ENCODE measurements at places on chromosomes 1 and 21.

- no peak for DNase-seq
Observed at GRCh38 chr1:64906447-64906846, 59.9 kb downstream of the JAK1 start.

GRCh38 chr1:176938375-176938774, 226.1 kb downstream of the ASTN1 start:
- no peak for DNase-seq

DNA sequence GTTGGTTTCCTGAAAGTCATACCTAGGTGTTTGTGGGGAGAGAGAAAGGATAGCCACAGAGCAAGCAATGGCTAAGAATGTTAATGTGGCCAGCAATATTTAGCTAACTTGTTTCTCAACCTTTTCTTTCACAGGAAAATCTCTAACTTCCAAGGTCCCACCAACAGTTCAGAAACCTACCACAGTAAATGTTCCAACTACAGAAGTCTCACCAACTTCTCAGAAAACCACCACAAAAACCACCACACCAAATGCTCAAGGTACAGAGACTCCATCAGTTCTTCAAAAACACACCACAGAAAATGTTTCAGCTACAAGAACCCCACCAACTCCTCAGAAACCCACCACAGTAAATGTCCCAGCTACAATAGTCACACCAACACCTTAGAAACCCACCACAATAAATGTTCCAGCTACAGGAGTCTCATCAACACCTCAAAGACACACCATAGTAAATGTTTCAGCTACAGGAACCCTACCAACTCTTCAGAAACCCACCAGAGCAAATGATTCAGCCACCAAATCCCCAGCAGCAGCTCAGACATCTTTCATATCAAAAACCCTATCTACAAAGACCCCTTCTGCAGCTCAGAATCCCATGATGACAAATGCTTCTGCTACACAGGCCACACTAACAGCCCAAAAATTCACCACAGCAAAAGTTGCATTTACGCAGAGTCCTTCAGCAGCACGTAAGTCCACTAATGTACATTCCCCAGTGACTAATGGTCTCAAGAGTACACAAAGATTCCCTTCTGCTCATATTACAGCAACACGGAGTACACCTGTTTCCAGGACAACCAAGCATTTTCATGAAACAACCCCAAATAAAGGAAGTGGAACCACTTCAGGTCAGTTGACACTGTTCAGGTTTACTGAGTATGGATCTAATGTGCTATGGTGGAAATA, 15.3 kb downstream of the CD55 start:
- DNase-seq, result no peak

- no peak for DNase-seq
Observed at GRCh38 chr1:223245411-223245810, 102.4 kb upstream of the TLR5 start.

GRCh38 chr1:165644064-165644735, 13.2 kb downstream of the MGST3 start:
- DNase-seq, result no peak

- no peak for DNase-seq
Observed at GRCh38 chr1:50521703-50522102, 98.5 kb upstream of the DMRTA2 start.

GRCh38 chr21:41651406-41651805, 115.4 kb downstream of the RIPK4 start:
- no peak for DNase-seq

DNA sequence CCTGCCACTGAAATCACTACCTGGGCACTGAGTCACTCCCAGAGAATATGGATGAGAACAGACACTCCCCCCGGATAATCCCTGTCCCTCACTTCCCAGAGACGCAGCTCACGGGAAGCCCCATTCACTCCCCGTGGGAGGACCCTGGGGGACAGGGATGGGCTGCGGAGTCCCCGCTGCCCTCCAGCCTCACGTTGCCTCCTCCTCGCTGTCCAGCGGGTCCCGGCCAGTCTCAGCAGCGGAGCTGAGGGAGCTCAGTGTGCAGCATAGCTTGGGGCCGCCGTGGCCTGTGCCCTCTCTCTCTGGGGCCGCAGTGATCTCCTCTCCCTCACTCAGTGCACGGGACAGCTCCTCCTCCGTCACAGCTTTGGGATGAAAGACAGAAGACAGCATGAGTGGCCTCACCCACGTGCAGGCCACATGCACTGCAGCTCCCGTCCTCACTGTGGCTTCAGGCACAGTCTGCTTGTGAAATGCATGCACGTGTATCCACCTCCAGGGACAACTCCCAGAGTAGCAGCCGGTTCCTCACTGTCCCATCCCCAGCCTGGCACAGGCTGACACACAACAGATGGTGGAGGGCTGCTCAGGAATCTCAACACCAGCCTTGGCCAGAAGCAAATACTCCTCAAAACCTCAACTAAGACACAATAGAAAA, 7.4 kb downstream of the CFAP410 start:
- no peak for DNase-seq

DNA sequence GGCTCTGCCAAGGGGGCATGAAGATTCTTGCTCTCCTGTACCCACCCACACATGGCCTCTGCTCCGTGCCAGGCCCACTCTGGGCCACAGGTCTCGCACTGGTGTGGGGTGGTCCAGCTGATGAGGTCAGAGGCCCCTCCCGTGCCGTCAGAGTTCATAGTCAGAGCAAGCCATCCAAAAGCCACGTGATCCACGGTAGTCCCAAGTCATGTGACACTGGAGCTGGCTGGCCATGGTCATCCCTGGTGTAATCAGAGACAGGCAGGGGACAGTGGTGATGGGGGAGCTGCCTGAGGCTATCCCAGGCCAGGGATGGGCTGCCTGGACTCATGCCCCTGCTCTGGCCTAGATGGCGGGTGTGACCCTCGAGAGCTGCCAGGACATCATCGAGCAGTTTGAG, 10.5 kb downstream of the PLCH2 start:
- DNase-seq, result no peak

GRCh38 chr1:40143891-40144575, 17.2 kb upstream of the RLF start:
- peak; percentile 13 for DNase-seq

DNA sequence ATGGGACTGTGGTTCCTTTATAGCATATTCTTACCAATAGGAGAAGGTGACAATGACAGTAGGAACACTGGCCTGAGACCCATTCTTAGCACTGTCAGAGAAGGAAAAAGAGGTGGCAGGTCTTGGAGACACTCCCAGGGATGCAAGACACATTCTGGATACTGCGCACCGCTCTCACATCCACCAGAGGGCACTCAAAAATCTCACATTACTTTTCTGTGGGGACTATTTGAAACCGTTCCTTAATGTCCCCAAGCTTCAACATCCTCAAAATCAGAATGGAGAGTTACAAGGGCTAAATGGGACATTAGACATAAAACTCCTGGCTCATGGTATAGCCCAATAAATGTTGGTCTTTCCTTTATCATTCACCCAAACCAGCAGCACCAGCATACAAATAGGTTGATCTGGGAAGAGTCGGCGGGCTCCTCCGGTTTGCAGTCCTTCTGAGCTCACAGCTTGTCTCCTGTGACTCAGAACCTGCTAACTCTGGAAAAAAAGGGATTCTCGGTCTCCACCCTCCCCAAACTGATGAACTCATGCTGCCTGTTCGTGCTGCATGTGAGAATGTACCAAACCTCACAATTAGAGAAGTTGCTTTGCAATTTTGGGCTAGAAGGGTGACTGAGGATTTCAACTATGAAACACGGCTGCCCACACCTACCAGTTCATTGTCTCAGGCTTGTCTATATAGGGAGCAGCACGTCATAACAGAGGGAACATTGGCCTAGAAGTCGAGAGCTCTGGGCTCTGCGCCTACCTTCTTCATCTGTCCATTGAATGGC, 40.2 kb downstream of the IL12RB2 start:
- no peak for DNase-seq

DNA sequence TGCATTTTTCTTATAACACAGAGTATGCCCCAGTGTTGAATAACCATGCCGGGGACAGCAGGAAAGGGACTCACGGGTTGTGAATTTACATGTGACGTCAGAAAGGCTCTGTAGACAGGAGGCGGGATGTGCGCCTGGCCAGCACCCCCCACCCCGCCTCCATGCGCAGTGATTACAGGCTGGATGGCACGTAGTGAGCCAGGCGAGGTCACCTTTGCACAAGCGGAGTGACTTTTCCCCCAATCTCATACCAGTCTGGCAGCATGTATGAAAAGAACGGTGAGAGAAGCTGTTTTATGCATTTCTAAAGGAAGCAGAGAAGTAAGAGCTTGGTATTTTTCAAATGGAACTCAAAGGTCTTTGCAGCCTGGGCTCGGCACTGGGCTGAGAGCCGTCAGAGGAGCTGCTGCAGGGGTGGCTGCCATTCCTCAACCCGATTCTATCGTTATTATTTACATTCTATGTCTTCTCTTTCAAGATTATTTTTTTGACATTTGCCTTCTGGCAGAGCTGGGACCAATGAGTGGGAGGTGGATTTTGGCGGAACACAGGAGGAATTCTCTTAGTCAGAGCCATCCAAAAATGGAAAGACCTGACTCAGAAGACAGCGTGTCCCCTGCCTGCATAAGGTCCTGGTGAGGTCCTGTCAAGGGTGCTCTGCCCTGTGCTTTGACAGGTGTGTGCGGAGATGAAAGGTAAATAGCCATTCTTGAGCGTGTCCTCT, 115.6 kb upstream of the SLC45A1 start:
- DNase-seq, result no peak

DNA sequence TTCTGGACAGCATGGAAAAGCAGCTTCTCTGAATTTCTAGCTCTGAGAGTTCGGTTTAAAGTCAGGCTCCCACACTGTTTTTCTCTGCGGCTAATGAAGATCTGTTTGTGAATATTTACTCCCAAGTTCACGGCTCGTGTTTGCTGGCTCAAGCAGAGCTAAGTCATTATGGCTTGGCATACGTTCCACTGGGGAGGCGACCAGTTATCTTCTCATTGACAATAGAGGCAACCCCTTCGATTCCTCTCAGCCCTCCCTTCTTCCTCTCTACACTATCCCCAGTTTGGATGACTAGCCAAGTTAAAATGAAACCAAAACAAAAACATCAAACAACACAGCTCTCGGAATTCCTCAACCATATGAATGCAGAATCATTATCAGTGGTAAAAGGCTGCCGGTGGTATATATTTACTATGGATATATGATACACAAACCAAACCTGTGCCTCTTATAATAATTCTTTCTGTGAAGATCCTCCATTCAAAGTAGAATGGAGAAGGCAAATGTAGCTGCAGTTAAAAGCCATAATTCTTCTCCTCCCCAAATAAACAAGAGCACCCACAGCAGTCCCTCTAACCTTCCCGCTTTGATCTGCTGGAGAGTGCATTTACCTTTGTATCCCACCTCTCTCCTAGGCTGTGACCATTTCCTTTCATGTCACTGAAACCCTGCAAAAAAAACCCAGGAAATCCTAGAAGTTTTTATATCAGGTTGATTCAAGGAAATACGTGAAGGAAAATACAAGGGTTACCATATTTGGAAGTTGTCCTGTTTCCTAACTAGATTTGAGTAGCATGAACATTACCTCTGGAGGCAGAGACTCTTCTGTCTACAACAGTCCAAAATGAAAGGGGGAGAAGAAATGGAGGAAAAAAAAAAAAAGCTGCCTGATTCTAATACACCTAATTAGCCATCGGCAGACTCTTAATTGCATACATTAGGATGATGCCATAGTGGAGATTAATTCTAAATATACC, 108.3 kb upstream of the USH2A start:
- no peak for DNase-seq

- DNase-seq, result no peak
Observed at GRCh38 chr21:27570306-27570868, 603.5 kb upstream of the ADAMTS5 start.

- no peak for DNase-seq
Observed at GRCh38 chr1:84467298-84467697, 11.8 kb upstream of the RPF1 start.

DNA sequence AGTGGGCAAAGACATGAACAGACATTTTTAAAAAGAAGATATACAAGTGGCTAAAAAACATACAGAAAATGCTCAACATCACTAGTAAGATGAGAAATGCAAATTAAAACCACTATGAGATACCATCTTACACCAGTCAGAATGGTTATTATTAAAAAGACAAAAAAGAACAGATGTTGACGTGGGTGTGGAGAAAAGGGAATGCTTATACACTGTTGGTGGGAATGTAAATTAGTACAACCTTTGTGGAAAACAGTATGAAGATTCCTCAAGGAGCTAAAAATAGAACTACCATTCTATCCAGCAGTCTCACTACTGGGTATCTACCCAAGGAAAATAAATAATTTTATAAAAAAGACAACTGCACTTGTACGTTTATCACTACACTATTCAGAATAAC, 73.9 kb downstream of the EBNA1BP2 start:
- no peak for DNase-seq

GRCh38 chr1:210687582-210688279, 359.0 kb downstream of the HHAT start:
- no peak for DNase-seq

- no peak for DNase-seq
Observed at GRCh38 chr1:52204696-52205095, 62.8 kb downstream of the ZFYVE9 start.

GRCh38 chr1:121518726-121519041, 333.9 kb downstream of the SRGAP2C start:
- DNase-seq, result no peak

GRCh38 chr1:41435570-41436178, 48.8 kb downstream of the EDN2 start:
- DNase-seq, result no peak

GRCh38 chr1:45890078-45890477, 86.7 kb downstream of the MAST2 start:
- DNase-seq, result no peak

- no peak for DNase-seq
Observed at GRCh38 chr1:14513111-14513510, 85.4 kb upstream of the KAZN start.

GRCh38 chr1:169163059-169163458, 56.6 kb downstream of the ATP1B1 start:
- no peak for DNase-seq

DNA sequence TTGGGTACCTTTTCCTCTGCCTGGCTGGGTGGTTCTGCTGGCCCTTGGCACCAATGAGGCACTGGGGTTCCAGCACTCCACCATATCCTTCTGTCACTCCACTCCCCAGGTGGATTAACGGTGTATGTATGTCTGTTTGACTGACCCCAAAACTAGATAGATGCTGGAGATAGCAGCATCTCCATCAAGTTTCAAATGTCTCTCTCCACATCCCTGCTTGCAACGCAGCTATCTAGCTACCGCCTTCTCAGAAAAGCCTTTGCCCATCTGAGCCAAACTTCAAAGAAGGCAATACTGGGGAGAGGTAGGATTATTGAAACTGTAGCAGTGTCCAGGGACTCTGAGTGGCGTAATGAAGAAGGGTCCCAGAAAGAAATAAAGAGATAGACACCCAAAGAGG, 64.0 kb downstream of the RHBG start:
- DNase-seq, result no peak

DNA sequence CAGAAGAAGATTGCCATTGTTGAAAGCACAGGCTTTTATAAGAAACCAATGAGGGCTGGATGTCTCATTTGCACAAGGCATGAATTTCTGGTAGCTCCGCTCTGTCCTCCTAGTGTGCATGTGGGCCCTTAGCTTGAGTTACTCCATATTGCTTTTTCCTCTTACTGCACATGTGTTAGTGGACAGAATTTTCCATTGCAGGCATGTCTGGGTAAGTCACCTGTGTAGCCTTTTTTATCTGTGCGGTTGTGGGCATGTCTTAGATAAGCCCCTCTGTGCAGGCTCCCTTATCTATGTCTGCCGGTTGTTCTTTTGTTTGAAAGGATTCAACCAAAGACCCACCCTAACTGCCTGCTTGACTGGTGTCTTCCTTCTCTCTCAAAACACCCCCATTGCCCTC, 7.2 kb upstream of the CLCA1 start:
- DNase-seq, result no peak

- peak; percentile 59 for DNase-seq
Observed at GRCh38 chr1:15412175-15412800, 2.6 kb downstream of the EFHD2 start.

Measured in effector memory CD4-positive, alpha-beta T cell (primary cell).